ENCODE measurements at places on chromosomes 3 and 15.

DNA sequence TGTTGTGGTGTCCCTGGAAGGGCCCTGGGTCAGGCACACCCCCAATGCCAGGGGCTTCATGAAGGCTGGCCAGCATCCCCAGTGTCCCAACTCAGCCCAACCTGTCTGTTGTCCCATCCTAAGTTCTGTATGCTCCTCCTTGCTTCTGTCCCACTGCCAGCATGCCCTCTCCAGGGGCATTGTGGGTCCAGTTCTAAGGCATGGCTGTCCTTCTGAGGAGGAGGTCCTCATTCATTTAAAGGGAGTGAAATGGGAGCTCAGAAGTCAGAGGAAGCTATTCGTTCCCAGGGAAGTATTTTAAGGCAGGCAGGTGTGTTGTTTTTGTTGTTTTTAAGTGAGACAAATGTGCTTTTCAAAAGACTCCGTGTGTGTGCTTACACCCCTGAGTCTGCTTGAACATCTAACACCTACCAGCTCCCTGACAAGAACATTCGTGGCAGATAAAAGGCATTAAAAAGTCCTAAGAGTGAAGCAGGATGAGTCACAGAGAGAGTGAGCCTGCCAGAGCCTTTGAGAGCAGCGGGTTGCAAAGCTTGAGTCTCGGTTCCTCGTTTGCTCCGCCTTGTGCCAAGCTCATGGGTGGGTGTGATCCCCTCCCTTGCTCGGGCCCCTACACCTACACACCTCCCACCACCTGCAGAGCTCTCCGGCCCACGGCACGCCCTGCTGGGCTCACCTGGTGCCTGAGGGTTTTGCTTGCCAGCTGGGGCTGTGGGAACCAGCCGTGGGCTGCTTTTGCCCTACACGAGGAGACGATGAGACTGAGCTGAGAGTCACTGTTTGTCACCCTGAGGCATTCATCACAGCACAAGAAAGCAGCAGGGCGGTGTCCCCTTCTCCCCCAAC, 183.4 kb upstream of the TOPAZ1 start:
- DNase-seq: no peak

GRCh38 chr3:112056451-112056929, 22.0 kb downstream of the TMPRSS7 start:
- DNase-seq: no peak

GRCh38 chr3:59246719-59247401, 197.0 kb upstream of the CFAP20DC start:
- DNase-seq: no peak

- no peak for DNase-seq
Observed at GRCh38 chr15:59304034-59304795, 68.5 kb downstream of the MYO1E start.

- no peak for DNase-seq
Observed at GRCh38 chr3:29447946-29448627, 167.2 kb downstream of the RBMS3 start.

DNA sequence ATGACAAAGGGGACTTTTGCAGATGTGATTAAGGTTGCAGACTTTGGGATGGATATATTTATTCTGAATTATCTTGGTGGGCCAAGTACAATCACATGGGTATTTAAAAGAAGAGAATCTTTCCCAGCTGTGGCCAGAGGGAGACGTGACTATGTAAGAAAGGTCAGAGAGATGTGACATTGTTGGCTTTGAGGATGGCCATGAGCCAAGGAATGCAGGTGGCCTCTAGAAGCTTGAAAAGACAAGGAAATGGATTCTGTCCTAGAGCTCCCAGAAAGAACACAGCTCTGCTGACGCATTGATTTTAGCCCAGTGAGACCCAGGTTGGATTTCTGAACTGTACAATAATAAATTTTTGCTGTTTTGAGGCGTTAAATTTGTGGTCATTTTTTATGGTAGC, 616.0 kb upstream of the TBL1XR1 start:
- no peak for DNase-seq

DNA sequence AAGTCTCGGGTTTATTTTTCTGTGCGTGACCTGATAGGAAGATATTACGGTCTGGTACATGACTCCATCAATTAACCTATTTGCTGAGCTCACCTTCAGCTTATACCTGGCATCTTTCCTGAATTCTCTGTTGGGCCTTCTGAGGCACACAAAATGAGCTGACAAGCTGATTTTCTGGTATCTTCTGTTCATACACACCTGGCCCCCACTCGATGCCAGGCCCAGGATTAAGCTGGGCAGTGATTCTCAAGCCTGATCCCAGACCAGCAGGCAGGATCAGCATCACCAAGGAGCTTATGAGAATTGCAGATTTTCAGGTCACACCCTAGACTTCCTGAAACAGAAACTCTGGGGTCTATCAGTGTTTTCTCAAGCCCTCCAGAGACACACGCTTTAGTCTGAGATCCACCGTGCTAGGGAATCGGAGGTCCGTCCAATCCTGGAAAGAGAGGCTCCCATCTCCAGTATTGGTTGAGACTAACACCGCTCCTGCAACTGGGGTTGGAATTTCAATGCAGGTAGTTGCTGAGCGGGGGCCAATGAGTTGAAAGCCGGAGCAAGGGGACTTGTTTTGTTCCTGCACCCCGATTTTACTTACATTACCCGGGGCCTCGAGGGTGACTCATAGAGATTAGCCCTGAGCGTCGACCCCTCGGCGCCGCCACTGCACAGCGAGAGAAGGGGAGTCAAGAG, 636 bp upstream of the EIF1B start:
- peak; percentile 29 for DNase-seq

DNA sequence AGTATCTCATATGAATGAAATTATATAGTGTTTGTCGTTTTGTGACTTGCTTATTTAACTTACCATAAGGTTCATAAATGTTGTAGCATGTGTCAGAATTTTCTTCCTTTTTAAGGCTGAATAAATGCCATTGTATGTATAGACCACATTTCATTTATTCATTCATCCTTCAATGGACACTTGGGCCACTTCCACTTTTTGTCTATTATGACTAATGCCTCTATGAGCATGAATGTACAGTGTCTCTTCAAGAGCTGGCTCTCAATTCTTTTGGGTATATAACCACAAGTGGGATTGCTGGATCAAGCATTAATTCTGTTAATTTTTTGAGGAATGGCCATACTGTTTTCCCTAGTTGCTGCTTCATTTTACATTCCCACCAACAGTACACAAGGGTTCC, 156.1 kb downstream of the VPS8 start:
- no peak for DNase-seq

GRCh38 chr3:123730829-123731228, 146.0 kb upstream of the HACD2 start:
- no peak for DNase-seq

DNA sequence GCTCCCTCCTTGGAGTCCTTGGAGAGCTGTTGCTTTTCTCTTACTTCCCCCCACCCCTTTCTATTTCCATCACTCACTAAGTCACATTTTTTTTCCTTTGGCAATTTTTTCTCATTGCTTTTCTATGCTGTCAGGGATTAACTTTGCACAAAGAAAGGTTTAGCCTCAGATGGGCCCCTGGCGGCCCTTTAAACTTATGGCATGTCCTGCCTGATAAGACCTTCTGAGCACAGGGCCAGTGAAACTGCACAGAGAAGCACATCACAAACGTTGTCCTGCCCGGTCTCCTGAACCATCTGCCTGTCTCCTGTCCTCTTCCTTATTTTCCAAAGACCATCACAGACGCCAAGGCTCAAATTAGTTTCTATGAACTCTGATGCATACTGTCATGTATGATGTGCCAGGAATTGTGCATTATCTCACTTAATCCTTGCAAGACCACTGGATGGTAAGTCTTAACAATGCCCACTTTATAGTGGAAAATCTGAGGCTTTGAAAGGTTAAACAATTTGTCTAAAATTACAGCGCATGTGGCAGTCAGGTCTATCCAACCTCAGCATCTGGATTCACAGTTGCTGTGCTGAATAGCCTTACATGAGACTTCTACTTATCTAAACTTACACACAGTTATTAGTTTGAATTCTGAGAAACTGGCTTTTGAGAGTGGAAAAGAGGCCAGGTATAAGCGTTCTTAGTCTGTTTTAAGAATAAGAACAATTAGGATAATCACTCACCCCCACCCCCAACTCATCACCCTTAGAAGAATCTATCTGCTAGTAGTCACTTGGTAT, 648.1 kb downstream of the NTRK3 start:
- no peak for DNase-seq

DNA sequence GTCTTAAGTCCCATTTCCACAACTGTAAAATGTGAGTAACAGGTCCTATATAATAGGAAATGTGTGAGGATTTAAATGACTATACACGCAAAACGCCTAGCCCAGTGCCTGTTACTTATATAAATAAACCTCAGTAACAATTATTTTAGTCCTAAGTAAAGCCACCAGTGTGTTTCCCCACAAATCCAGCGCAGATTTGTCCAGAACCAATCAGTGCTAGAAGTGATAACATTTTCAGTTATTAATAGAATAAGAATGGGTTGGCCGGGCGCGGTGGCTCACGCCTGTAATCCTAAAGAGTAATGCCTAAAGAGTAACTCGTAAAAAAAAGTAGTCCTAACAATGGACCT, 561 bp downstream of the RPAP1 start:
- no peak for DNase-seq

GRCh38 chr15:47577000-47577399, 140.3 kb upstream of the SEMA6D start:
- no peak for DNase-seq

DNA sequence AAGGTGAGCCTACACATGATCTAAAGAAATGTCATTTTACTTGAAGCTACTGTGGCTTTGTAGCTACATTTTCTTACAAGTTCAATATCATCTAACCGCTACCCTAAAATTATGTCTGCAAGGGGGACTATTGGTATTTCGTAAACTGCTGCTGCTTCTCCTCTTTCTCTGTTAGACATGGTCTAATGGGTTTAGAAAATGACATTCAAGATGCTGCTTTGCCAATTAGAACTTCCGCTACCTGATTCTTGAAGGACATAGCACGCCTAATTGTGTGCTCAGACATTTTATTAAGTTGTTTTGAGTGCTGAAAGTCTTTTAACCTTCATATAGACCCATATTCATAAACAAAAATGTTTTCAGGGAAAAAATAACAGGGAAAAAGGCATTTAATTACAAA, 283.7 kb upstream of the ICE2 start:
- DNase-seq: no peak

- no peak for DNase-seq
Observed at GRCh38 chr3:94304954-94305353, 242.1 kb downstream of the NSUN3 start.

- DNase-seq: no peak
Observed at GRCh38 chr15:63715818-63716217, 117.9 kb downstream of the HERC1 start.

DNA sequence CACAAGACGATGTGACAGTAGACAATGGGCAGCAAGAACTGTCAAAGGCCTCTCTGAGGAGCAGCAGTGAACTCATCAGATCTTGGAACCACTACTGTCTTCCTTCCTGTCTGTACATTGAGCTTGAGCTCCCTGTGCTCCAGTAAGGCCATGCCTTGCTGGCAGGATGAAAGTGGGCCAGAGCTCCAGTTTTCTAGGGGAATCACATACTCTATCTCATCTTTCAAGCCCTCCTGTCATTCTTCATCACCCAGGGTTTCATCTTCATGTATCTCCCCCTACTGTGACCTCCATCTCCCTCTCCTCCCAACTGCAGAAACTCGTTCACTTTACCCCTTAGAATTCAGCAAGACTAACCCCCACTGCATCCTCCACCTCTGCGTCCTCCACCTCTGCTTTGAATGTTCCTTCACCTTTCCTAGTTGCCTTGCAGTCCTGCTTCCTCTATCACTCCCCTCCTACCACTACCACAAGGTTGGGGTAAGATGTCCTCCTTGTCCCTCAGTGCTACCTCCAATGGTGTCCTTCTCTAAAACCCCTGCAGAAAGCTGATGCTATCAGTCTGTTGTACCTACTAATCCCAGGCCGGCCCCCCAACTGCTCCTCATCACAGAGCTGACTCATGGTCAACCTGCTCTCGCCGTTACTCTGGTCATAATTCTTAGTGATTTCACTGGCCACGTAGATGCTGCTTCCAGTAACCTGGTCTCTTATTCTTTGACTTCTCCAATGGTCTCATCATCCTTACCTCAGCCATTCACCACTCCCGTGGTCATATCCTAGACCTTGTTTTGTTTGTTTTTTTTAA, 22.3 kb downstream of the NKIRAS1 start:
- DNase-seq: no peak

- DNase-seq: no peak
Observed at GRCh38 chr15:58981808-58982475, 5.5 kb upstream of the RNF111 start.

DNA sequence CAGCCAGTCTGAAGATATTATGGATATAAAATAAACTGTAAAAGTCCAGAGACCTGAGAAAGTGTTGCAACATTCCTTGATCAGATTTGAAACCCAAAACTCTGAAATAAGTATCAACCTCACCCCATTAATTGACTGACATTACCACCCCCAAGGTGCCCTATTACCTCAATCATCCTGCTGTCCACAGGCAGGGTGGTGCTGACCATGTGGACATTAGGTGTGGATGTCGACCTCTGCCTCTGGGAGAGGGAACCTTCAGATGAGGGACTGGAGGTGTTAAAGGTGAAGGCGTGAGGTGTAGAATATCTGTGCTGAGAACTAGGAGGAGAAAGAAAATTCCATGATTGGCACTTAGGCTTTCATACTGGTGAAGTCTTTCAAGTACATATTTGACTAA, 47.1 kb downstream of the MKRN2 start:
- no peak for DNase-seq

- no peak for DNase-seq
Observed at GRCh38 chr3:33152363-33153360, 38.8 kb downstream of the CRTAP start.

DNA sequence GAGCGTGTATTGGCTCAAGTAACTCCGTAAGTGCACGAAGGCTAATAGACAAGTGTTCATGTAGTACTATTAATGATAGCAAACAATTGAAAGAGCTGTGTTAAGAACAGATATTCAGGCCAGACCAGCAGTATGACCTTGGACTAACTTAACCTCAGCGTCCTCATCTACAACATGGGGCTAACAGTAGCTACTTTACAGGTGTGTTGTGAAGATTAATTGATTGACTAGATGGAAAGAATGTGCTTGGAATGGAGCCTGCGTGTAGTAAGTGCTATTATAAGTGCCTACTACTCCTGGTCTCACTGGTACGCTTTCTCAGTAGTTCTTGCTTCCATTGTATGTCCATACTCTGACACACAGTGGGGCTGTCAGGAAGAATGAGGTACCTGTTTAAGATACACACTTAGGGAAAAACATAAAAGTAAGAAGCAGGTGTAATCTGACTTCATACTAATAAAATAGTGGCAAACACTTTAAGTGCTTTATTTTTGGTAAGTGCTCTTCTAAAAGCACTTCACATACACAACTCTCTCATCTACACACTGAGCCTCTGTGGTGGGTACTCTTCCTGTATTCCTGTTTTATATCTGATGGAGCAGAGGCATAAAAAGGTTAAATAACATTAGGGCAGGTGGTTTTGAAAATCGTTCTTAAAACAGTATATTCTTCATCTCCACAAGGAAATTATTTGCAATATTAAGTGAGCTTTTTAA, 24.3 kb upstream of the FBXL22 start:
- DNase-seq: no peak

GRCh38 chr3:50369012-50369670, 9.8 kb upstream of the TMEM115 start:
- no peak for DNase-seq

- no peak for DNase-seq
Observed at GRCh38 chr15:57460208-57460816, 84.0 kb downstream of the CGNL1 start.

Measured in NCI-H524 (cell line).